ENCODE measurements at places on chromosomes 12 and 14.
A peak's percentile ranks its signal among the peaks of the same experiment; 100 is the strongest.

DNA sequence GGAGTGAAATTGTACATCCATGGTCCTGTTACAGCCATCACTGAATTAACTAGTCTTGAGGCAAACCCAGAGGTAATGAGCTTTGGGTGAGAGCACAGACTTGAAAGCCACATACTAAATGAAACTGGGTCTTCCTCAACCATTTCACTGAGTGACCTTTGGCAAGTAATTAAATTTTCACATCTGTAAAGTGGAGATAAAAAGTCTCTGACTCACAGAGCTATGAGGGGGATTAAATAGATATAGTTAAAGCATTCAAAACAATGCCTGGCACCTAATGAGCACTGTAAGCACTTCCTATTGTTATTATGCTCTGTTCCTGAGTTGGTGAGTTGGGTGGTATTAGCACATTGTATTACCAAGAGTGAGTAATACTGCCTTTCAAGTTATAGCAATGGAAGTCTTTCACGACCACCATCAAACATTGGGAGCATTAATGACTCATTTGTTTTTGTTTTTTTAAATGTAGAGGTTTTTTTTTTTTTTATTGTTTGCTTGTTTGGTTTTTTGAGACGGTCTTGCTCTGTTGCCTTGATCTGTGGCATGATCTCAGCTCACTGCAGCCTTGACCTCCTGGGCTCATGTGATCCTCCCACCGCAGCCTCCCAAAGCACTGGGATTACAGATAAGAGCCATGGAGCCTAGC, 12.5 kb upstream of the STRN3 start:
- no peak for DNase-seq

- DNase-seq, result no peak
Observed at GRCh38 chr12:102343361-102344121, 136.8 kb downstream of the IGF1 start.

GRCh38 chr14:31269634-31270195, 62.1 kb upstream of the HECTD1 start:
- DNase-seq, result no peak

- DNase-seq, result no peak
Observed at GRCh38 chr12:55899082-55899481, 28.6 kb downstream of the PYM1 start.

DNA sequence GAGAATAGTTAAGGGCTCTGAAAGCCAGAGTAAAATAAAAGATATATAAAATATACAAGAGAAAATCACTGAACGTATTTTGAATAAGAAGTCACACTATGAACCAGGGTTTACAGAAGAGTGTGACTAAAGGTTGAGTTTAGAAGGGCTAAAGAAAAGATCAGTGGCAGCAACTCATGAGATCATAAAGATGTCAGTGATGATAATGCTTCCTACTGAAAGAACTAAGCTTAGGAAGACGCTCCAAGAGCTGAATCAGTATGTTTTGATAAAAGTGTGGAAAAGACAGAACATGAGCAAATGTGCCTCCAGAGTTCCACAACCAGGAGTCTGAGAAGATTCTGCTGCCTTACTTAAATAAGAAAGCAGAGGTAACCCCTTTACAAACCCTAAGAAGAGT, 74.6 kb downstream of the KITLG start:
- DNase-seq, result no peak

GRCh38 chr12:51820526-51821439, 27.7 kb downstream of the FIGNL2 start:
- DNase-seq, result peak; percentile 80

GRCh38 chr12:100833282-100833681, 38.7 kb downstream of the ANO4 start:
- DNase-seq, result no peak

GRCh38 chr12:20507056-20507455, 138.7 kb downstream of the PDE3A start:
- DNase-seq, result peak; percentile 54

DNA sequence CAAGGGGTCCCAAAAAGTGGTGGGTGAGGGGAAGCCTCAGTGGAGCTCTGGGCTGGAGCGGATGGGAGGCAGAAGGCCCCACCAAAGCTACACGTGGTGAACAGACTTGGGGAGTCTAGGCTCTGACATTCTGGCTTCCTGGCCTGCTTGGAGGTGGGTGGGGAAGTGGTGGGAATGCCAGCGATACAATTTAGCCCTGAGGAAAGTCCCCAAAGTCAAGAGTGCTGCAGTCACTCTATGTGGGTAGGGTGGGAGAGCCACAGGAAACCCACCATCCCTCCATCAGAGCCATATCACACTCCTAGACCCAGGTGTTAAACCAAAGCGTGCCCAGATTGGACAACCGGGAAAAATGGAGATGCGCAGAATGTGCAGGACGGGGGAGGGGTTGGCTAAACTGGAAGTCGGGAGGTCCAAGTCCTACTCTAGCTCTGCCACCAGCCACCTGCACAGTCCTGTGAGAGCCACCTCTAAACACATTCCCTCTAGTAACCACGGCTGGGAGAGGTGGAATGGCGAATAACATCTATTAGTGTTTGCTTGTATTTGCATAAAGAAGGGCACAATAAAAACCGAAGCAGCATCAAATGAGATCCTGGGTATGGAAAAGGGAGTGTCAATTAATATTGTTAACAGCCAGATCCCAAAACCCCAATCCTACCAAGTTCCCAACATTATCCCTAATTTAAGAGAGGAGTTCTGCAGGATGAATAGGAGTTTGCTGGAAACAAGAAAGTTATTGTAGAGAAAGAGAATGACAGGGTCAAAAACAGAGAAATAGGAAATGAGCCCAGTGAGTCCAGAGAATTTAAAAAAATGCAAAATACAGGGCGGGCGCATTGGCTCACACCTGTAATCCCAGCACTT, 14.0 kb upstream of the CD9 start:
- no peak for DNase-seq

- peak; percentile 76 for DNase-seq
Observed at GRCh38 chr12:26748741-26749431, 84.1 kb downstream of the ITPR2 start.

- no peak for DNase-seq
Observed at GRCh38 chr12:124765581-124766489, 97.8 kb downstream of the SCARB1 start.

- peak; percentile 63 for DNase-seq
Observed at GRCh38 chr12:28172434-28173030, 17.7 kb upstream of the CCDC91 start.

GRCh38 chr14:104770851-104771272, 17.9 kb downstream of the SIVA1 start:
- DNase-seq, result peak; percentile 41
